ENCODE measurements at places on chromosomes 13 and 19. TPM values are rescaled to one million over a fixed set of nuclear protein-coding genes. Genes with fewer than 3 reads are reported as not detected.

- no peak overlapping the region for H3K4me3 ChIP-seq
- no peaks in the 10 kb centered on the region for H3K36me3 ChIP-seq
- peaks cover 4% of the 10 kb centered on the region for H3K4me1 ChIP-seq
- no peak overlapping the region for H3K27ac ChIP-seq
- H3K27me3 ChIP-seq = no peaks in the 10 kb centered on the region
Observed at GRCh38 chr19:5823579-5824281, 15.8 kb downstream of the FUT6 start.

DNA sequence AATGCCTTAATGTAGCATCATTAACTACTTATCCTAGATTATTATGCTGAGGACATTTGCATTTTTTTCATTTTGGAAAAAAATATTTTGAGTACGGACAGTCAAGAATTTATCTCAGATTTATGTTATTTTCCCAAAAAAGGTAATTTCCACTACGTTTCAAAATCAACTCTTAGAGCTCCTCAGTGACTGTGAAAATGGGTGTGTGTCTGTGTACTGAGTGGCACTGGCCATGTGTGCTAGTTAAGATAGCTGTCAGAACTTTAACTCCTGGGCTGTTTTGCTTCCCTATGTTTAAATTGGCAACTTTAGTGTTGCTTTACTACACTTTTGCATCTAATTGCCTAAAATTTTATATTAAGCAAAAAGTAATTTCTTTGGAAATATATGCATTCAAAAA is 927.4 kb downstream of the EFNB2 start:
- DNase-seq = no peak
- H3K4me3 ChIP-seq = no peak overlapping the region
- no peaks in the 10 kb centered on the region for H3K4me1 ChIP-seq
- H3K27me3 ChIP-seq = no peaks in the 10 kb centered on the region

- H3K36me3 ChIP-seq = peaks cover 28% of the 10 kb centered on the region
- H3K27me3 ChIP-seq = no peaks in the 10 kb centered on the region
- no peak for DNase-seq
- H3K4me3 ChIP-seq = no peak overlapping the region
Observed at GRCh38 chr19:17135001-17135853, 59.6 kb downstream of the MYO9B start.

DNA sequence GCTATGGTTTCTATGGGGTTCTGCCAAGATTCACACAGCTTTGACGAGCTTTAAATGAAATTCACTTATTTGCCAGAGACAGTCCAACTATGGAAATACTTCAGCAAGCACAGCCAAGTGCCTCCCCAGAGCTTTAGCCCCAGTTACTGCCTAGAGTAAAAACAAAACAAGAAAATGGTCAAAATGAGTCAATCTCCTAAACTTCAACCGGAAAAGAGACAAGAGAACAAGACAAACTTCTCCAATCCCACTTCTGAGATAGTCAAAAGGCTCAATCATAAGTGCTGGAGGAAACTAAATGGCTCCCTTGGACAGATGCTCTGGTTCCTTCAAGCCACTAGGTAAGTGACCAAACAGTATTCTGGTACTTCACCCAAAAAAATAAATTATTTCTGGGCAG is 65.8 kb downstream of the KATNAL1 start:
- H3K36me3 ChIP-seq = peaks cover 35% of the 10 kb centered on the region
- H3K27ac ChIP-seq = no peak overlapping the region
- no peaks in the 10 kb centered on the region for H3K27me3 ChIP-seq
- peaks cover 7% of the 10 kb centered on the region for H3K4me1 ChIP-seq
- no peak for DNase-seq

DNA sequence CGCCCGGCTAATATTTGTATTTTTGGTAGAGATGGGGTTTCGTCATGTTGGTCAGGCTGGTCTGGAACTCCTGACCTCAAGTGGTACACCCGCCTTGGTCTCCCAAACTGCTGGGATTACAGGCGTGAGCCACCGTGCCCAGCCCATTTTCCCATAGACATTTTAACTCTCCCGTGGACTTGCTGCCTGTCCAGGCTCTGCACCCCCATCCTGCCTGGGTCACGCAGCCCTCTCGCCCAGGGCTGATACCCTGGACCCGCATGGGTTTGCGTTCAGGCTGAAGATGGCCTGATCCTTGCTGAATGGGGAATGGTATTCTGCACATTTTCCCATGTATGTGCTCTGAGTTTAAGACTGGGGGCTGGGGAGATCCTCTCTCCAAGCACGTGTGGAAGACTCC is 46.0 kb upstream of the RANBP3 start:
- no peak overlapping the region for H3K27ac ChIP-seq
- H3K4me1 ChIP-seq = peaks cover 3% of the 10 kb centered on the region
- H3K27me3 ChIP-seq = no peaks in the 10 kb centered on the region
- H3K36me3 ChIP-seq = no peaks in the 10 kb centered on the region
- no peak for DNase-seq
- H3K4me3 ChIP-seq = no peak overlapping the region

GRCh38 chr19:45409557-45409920 is 3.1 kb downstream of the POLR1G start:
- no peak overlapping the region for H3K27ac ChIP-seq
- no peaks in the 10 kb centered on the region for H3K27me3 ChIP-seq
- peaks cover 23% of the 10 kb centered on the region for H3K4me1 ChIP-seq
- peaks cover 53% of the 10 kb centered on the region for H3K36me3 ChIP-seq

- H3K27ac ChIP-seq = no peak overlapping the region
- H3K4me3 ChIP-seq = no peak overlapping the region
Observed at GRCh38 chr13:22773465-22773864, 407.3 kb upstream of the SGCG start.

- peaks cover 11% of the 10 kb centered on the region for H3K4me1 ChIP-seq
- H3K4me3 ChIP-seq = no peak overlapping the region
- no peaks in the 10 kb centered on the region for H3K27me3 ChIP-seq
- H3K27ac ChIP-seq = no peak overlapping the region
Observed at GRCh38 chr13:51731759-51732158, 72.2 kb downstream of the DHRS12 start.

DNA sequence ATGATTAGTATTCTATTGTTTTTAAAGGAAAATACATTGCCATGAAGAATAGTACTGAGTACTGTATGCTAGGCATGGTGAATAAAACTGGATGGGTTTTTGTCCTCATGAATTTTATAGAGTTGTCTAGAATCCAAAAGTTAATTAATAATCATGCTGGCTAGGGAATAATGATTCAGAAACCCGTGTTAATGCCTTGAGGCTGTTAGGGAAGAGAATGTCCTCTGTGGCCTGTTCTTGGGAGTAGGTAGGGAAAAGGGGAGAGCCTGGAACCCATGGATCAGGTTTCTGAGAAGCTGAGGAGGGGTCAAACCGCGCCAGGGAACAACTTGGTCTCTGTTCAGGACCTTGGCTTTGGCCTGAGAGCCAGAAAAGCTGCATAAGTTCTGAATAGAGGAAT is 1376.3 kb upstream of the SLC10A2 start:
- no peak for DNase-seq
- H3K36me3 ChIP-seq = no peaks in the 10 kb centered on the region
- H3K27me3 ChIP-seq = no peaks in the 10 kb centered on the region
- no peaks in the 10 kb centered on the region for H3K4me1 ChIP-seq
- H3K27ac ChIP-seq = no peak overlapping the region

DNA sequence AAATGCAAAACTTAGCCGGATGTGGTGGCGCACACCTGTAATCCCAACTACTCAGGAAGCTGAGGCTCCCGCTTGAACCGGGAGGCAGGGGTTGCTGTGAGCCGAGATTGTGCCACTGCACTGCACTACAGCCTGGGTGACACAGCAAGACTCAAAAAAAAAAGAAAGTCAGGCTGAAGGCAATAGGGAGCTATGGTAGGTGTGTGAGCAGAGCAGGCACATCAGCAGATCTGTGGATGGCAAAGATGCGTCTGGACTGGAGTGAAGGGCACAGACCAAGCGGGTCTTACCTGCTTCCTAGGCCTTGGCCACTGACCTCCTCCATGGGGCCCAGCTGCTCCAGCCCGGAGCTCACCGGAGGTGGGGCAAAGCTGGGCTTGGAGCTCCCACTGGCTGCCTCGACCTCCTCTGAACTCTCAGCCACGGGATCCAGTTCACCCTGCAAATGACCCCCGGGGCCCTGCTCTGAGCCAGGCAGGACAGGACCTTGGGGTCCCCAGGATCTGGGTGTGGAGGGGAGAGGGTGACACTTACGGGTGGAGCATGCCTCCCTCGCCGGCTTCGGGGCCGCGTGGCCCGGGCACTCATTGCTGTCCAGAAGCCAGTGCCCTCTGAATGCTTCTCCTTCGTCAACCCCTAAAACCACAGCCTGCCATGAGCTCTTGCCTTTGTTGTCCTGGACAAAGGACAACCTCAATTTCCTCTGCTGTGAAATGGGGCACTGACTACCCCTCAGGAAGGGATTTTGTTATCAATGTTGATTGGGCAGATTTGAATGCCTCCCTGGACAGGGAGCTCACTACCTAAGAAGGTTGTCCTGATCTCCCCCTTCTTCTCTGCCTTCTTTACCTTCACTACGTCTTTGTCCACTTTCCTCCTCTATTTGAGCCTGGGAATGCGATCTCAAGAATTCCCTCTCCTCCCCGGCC is 569 bp downstream of the USHBP1 start:
- H3K27me3 ChIP-seq = peaks cover 3% of the 10 kb centered on the region
- H3K27ac ChIP-seq = no peak overlapping the region
- H3K4me1 ChIP-seq = peaks cover 17% of the 10 kb centered on the region
- H3K4me3 ChIP-seq = no peak overlapping the region

GRCh38 chr19:50549927-50550593 is 18.2 kb downstream of the LRRC4B start:
- no peak overlapping the region for H3K27ac ChIP-seq
- no peak for DNase-seq
- H3K36me3 ChIP-seq = no peaks in the 10 kb centered on the region
- no peak overlapping the region for H3K4me3 ChIP-seq
- no peaks in the 10 kb centered on the region for H3K4me1 ChIP-seq
- peaks cover 33% of the 10 kb centered on the region for H3K27me3 ChIP-seq

DNA sequence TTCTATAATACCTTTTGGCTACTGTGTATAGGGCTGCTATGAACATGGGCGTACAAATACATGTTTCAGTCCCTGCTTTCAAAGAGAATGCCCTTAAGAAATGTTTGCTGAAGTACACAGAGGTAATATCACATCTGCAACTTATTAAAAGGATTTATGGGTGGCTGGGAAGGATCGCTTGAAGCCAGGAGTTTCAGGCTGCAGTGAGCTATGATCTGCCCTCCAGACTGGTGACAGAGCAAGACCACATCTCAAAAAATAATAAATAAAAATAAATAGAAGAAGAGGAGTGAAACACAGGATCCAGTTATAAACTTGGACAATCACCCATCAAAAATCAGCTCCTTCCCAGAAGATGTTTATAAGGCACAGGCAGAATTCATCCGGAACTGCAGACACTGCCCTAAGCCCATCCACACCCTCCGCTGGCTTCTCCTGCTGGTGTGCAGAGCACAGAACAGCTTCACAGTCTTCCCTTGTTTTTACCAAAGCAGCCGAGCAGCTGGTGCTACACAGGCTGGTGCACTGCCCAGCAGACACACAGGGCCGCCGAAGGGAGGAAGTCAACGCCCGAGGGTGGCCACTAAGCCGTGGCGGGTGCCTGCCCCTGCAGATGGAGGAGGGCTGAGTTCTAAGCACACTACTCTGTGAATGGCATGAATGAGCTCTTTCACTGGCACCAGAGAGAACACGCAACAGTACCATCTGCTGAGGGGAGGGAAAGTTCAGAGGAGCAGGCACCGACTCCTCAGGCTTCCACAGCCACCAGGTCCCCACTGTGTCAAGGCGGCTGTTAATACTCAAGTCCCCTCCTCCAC is 44.0 kb downstream of the BRD4 start:
- peaks cover 6% of the 10 kb centered on the region for H3K36me3 ChIP-seq
- H3K27me3 ChIP-seq = no peaks in the 10 kb centered on the region

DNA sequence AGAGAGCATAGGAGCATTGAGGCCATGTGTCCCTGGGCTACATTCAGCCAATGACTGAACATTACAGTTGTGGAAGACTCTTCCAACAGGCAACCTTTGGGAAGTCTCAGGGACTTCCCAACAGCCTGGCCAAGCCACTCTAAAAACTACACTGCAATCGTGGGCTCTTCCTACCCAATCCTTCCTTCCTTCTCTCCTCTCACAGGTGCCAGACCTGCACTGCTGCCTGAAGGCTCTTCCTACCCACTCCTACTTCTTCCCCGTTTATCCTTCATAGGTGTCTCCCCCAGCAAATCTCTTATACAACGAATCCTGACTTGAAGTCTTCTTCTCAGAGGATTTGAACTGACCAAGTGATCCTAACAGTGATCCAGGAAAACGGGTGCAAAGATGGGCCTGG is 47.1 kb upstream of the MBNL2 start:
- H3K27me3 ChIP-seq = peaks cover 30% of the 10 kb centered on the region
- DNase-seq = no peak
- peaks cover 3% of the 10 kb centered on the region for H3K4me1 ChIP-seq

DNA sequence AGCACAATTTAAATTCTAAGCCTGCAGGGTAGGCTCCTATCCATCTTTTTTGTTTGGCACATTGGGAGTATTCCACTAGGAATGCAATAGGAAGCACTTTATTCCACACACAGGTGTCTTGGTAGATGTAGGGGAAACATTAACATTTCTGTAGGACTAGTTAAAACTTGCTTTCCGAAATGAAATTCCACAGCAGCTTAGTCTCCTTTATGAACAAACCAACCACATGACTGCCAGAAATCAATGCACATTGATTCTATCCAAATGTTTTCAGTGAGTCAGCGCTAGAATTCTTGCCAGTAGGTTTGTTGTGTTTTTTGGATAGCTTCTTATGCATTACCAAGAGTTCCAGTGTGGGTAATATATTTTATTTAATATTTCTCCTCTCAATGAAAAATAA is 207.9 kb upstream of the CSNK1A1L start:
- H3K36me3 ChIP-seq = no peaks in the 10 kb centered on the region
- H3K27ac ChIP-seq = no peak overlapping the region
- H3K4me1 ChIP-seq = no peaks in the 10 kb centered on the region
- no peaks in the 10 kb centered on the region for H3K27me3 ChIP-seq
- H3K4me3 ChIP-seq = no peak overlapping the region

- peaks cover 2% of the 10 kb centered on the region for H3K4me1 ChIP-seq
- H3K36me3 ChIP-seq = peaks cover 59% of the 10 kb centered on the region
- no peak for DNase-seq
- no peaks in the 10 kb centered on the region for H3K27me3 ChIP-seq
Observed at GRCh38 chr19:14402332-14403144, 16.6 kb downstream of the DDX39A start.

The TGDS gene
- 27.5 TPM for total RNA-seq

GRCh38 chr13:66402546-66402945 is 827.6 kb downstream of the PCDH9 start:
- no peak for DNase-seq
- H3K27me3 ChIP-seq = no peaks in the 10 kb centered on the region
- H3K4me1 ChIP-seq = no peaks in the 10 kb centered on the region

DNA sequence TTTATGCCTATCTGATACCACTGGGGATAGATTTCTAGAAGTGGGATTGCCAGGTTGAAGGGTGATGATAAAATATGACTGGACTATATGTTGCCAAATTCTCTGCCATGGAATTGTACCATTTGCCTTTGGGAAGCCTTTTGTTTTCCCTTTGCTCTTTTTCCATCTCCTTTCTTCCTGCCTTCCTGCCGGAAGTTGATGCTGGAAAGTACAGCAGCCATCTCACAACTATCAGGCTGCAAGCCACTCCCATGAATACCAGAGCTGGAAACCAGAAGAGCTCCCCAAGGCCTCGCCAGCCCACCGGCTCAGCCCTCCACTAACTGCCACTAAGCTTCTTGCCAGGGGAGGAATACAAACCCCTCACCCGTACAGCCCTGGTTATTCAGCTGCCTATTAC is 29.7 kb downstream of the ZIC5 start:
- H3K27me3 ChIP-seq = peaks cover 12% of the 10 kb centered on the region
- DNase-seq = no peak
- H3K36me3 ChIP-seq = no peaks in the 10 kb centered on the region
- H3K4me1 ChIP-seq = no peaks in the 10 kb centered on the region
- H3K4me3 ChIP-seq = no peak overlapping the region
- H3K27ac ChIP-seq = no peak overlapping the region
